ENCODE measurements at places on chromosomes 2 and 18.
A peak's percentile ranks its signal among the peaks of the same experiment; 100 is the strongest.

GRCh38 chr2:121830809-121831208, 75.4 kb downstream of the TSN start:
- DNase-seq, result no peak

DNA sequence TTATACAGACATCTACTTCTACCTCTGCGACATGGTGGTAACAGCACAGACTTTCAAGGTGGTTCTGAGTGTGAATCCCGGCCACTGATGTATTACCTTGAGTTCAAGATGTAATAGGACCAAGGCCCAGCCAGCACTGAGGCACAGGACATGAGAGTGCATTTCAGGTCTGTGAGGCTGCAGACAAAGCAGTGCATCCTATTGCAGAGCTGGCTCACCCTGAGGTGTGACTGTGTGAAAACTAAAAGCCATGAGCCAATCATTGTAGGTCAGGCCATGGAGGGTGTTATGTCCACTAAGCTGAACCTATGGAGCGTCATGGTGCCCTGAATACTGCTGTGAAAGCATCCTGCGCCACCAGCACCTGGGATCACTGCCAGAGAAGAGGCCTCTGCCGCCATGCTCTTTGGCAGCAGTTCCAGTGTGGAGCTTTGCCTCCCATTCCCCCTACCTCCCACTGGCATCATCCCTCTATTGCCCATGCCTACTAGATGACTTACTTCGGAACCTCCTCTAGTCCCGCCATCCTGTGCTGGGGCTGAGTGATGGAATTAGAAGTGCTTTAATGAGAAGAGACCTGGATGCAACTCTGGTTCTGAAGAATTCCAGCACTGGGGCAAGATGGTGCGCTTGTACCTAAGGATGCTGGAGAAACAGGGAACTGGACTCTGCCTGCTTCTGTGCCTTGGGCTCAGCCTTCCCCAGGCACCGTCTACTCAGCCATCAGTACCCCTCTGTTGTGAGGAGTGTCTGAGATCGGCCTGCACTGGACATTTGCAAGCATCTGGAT, 112.0 kb upstream of the RMDN2 start:
- DNase-seq, result no peak

GRCh38 chr2:213232649-213233437, 51.4 kb upstream of the SPAG16 start:
- DNase-seq, result no peak

DNA sequence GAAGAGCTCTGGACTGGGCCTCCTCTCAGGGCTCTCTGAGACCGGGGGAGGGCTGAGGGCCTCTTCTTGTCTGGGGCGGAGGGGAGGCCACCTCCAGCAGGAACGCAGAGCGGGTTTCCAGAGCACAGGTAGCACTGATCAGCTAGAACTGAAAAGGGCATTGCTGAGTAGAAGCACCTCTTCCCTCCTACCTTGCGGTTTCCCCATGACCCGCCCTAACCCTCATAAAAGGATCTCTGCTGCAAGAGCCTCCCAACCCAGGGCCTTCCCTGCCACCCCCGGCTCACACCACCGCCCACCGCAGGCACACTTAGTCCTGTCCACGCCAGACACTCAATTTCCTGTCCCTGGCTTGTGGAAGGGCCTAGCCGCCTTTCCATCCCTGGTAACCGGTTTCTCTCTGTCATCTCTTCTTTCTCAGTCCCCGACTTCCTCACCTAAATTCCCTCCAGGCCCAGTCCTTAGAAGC, 966 bp downstream of the ADCY3 start:
- no peak for DNase-seq

- no peak for DNase-seq
These were observed 331.5 kb downstream of the HRH4 start for GRCh38 chr18:24791751-24792545.

- DNase-seq, result no peak
These were observed 130.6 kb downstream of the ATP9B start for GRCh38 chr18:79199691-79200374.

- peak; percentile 55 for DNase-seq
These were observed 21.9 kb downstream of the MRPL35 start for GRCh38 chr2:86221066-86221684.

DNA sequence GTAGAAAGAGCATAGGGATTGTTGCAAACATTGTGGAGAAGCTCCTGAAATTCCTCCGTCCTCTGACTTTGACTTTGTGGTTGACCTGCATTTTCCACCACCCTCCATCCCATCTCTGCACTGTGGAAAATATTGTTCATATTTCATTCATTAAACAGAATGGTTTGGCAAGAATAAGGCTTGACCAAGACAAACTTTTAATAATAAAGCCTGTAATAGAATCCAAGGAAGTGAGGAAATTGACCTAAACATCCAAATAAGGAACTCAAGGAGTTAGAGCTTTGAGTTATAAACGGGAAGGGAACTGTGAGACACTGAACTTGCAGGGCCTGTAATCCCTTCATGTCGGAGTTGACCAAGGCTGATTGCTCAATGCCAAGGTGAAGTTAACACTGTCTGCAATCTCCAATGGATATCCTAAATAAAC, 115.2 kb downstream of the GFPT1 start:
- DNase-seq, result no peak

- DNase-seq, result no peak
These were observed 15.1 kb downstream of the IL1R2 start for GRCh38 chr2:102006886-102007278.

DNA sequence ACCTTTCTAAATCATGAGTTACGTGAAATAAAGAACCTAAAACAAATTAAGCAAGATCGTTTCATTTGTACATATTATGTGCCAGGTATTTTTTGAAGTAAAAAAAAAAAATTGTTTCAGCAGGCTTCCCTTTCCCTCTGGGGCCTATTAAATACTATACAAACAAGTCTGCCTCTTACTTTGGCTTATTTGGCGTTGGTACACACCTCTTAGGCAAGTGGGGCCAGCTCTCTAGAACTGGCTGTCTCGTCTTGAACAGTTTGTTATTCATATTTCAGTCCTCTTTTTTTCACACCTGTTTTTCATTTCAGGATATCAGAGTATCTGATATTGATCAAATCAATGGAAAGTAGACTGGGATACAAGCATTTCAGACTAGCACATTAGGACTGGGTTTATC, 27.4 kb upstream of the PPP3R1 start:
- no peak for DNase-seq

DNA sequence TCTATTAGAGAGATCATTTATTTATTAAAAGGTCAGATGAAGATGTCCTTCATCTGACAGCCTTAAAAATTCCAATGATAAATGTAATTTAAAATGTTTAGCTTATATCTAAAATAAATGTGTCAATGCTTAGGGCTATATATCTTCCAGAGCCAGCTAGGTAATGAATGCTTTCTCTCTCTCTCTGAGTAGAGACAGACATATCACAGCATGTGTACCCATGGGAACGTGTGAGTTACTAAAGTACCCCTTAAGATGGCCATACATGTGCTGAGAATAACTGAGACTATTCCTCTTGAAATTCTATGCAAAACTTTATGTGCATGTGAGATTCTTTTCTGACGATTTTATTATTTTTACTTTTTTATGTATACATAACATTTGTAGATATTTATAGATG, 420.9 kb upstream of the ST6GAL2 start:
- no peak for DNase-seq

DNA sequence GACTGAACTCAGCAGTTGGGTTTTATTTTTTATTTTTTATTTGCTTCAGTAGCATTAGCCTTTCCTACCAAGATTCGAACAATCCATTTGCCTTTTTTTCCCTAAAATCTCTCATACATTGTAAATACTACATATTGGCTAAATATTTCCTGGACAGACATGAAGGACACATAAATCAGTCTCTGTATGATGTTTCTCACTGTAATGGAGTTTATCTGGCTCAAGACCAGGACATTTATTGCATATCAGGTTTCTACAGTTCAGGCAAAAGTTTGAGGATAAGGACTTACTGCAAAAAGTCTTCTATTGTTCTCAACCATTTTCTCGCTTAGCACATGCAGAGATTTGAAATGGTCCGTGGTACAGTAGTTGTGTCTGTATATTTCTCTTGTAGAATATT, 3.3 kb downstream of the CLUL1 start:
- no peak for DNase-seq

- no peak for DNase-seq
These were observed 10.8 kb downstream of the GPR35 start for GRCh38 chr2:240635998-240636547.

DNA sequence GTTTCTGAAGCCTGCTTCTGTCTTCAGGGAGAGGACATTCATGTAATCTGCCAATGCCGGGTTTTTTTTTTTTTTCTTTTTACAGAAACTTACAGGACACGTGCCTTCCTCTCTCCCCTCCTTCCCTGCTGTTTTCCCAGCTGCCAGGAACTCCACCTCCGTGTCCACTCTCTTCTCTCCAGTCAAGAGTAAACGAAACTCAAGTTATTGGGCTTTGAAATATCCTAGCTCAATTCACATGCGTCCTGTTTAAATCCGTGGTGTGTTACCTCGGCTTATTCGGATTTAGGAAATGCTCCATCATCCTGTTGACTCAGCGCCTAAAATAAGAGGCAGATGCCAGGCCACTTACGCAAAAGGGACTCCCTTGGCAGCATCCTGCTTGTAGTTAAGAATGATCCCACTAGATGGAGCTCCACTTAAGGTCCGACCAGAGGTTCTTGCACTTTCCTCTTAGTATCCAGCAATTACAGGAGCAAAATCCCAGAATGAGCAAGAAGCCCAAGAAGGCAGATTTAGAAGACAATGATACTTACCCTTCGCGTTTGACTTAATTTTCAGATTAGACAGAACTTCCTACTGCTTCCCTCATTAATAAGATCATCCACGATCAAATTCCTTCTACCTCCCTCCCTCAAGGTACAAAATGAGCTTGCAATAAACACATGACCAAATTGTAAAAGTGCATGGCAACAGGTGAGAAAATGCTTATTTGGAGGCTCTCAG, 97.2 kb upstream of the ZCCHC2 start:
- DNase-seq, result peak; percentile 97

DNA sequence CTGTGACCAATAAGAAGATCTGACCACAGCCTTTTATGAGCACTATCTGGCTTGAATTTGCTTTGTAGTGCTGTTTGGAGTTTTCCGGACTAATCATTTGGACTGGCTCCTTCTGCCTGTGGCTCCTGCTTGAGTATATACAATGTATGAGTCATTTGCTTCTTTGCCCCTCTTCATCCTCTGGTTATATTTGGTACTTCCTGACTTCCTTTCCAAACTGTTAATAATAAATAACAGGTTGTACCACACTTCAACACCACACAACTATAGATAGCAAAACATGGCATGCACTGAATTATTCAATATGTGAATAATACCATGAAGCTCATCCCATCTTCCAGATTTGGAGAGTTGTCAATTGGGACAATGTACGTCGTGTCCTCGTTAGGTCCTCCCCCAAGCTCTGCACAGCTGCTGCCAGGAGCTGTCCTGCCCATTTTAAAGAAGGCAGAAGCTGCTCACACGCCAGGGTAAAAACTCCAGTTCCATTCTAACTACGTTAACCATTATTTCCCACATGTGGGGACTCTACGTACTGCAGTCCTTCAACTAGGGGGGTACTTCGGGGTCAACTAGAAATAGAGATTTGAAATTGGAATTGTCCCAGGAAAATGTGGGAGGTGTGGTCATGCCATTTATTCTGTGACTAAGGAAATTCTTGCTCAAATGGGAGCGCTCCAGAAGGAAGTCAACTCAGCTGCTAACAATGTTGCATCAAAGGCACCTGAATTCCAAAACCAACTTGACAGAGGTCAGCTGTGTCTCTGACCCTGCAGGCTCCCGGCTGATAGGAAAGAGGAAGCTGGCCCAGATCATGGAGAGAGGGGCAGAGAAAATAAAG, 38.1 kb downstream of the ST8SIA5 start:
- peak; percentile 21 for DNase-seq

- no peak for DNase-seq
These were observed 39.1 kb downstream of the TMEM163 start for GRCh38 chr2:134679745-134680144.

GRCh38 chr2:43484323-43484930, 111.4 kb downstream of the THADA start:
- peak; percentile 83 for DNase-seq

GRCh38 chr18:51030537-51031258, 685 bp downstream of the SMAD4 start:
- DNase-seq, result no peak

DNA sequence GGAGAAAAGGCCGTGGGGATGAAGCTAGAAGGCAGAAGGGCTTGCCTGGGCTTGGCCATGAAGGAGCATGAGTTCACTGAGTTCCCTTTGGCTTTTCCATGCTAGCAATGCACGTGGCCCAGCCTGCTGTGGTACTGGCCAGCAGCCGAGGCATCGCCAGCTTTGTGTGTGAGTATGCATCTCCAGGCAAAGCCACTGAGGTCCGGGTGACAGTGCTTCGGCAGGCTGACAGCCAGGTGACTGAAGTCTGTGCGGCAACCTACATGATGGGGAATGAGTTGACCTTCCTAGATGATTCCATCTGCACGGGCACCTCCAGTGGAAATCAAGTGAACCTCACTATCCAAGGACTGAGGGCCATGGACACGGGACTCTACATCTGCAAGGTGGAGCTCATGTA, 2.9 kb downstream of the CTLA4 start:
- DNase-seq, result no peak

DNA sequence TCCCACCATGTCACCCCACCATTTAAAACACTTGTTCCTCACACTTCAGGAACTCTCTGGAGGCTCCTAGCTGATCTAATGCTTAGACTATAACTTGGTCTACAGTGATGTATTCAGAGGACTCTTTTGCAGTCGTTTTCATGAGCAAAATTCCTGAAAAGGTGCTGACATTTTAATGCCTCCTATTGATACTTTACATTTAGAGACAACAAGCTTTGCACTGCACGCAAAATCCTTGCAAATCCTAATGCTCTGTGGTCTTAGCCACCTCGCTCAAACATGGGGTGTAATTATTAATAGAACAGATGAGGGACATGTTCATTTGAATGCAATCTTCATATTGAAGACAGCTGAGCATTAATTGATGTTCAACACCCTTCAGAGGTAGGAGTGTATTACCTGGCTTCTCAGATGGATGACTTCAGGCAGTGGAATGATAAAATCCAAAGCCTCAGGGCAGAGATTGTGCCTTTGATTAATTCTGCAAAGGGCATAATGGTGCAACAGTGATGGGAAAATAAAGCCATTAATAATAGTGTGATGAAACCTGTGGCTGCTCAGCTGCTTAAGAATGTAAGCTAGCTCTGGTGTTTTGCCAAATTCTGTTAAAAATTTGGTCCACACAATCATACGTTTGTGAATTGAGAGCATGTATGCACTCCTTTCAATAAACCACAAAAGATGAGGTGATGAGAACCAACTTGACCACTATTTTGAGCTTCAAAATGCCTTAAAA, 5.4 kb downstream of the CTAGE1 start:
- no peak for DNase-seq
